Stomach (tissue), 19 donors: ENCODE measurements at places on chromosomes 1 and 21. TPM values are rescaled to one million over a fixed set of nuclear protein-coding genes. Genes with fewer than 3 reads are reported as not detected.
A peak's percentile ranks its signal among the peaks of the same experiment; 100 is the strongest.

DNA sequence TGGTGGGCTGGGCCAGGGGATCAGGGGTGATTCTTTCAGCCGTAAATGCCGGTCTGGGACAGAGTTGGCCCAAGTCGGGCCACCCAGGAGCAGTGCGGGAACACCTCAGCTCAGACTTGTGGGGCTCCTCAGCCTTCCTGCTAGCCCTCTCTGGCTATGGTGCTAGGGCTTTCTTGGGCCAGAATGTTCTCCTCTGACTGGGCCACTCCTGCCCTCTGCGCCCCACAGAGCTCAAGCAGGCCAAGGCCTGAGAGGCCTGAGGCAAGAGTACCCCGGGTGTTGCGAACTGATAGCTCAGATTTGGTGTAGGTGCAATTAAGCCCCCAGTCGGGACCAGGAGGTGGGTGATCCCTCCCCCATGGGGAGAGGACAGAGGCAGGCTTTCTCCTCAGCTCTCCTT, 51.8 kb downstream of the LGR6 start:
- no peak for DNase-seq

- no peak for DNase-seq
These were observed 28.1 kb downstream of the ANGPTL3 start for GRCh38 chr1:62625415-62625814.

DNA sequence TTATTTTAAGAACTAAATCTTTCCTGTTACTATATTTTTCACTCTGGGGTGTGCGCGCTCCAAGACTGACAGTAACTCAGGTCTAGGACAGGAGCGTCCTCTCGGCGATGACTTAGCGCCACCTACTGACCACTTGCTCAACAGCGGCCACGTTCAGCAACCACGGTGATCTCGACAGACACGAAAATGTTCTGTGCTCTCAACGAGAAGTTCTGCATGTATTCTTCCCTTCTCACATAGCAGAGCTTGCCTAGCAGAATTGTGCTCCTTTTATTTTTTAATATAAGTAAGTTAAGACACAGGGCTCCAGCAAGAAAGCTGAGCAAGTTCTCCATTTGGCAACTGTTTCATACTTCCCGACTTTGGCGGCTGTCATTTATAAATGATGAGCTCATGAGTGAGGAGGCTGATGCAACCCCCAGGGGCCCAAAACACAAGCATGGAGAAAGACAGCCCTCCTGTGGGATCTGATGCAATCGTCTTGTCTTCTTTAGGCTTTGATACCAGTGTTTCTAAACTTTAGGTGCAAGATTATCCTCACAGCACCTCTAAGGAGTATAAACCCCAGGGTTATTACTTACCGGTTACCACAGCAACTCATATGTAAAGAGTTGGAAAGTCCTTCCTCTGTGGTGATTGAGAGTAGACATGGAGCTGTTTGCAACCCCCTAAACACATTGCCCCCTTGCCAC, 92.6 kb downstream of the HHIPL2 start:
- DNase-seq: peak; percentile 94

Gene IVNS1ABP
- total RNA-seq: 49.5 TPM

DNA sequence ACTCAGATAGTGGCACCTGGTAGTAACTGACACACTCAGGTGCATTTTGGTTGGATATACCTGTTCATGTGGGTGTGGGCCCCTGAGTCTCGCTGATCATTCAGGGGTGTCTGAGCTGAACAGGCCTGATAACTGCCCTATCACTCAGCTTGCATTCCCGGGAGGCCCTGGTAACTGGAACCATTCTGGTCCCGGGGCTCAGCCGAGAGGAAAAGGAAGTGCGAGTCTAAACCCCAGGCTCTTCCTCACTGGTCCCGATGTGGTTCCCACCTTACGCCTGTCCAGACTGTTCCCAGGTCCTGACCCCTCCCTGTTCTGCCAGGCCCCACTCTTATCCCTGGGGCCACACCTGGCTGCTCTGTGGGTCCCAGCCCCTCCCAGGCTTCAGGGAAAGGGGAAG, 11.7 kb upstream of the CDK18 start:
- no peak for DNase-seq
